ENCODE measurements at places on chromosomes 6 and 20.

DNA sequence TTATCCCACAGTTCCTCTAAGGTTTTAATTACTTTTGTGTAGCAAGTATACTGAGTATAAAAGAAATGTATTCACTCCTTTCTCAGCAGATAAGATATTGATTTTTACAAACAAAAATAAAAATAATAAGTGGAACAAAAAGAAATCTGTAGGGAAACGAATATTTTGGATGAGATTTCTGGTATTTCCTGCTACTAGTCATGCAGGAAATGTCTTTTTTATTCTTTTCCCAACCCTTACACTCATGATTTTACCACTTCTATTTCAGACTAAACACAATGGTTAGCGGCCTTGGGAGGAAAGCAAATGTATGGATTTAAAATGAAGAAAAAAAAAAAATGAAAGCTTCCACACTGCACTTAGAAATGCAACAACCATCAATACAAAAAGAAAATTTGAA lies 580.5 kb upstream of the MARCKS start:
- no peak for DNase-seq

DNA sequence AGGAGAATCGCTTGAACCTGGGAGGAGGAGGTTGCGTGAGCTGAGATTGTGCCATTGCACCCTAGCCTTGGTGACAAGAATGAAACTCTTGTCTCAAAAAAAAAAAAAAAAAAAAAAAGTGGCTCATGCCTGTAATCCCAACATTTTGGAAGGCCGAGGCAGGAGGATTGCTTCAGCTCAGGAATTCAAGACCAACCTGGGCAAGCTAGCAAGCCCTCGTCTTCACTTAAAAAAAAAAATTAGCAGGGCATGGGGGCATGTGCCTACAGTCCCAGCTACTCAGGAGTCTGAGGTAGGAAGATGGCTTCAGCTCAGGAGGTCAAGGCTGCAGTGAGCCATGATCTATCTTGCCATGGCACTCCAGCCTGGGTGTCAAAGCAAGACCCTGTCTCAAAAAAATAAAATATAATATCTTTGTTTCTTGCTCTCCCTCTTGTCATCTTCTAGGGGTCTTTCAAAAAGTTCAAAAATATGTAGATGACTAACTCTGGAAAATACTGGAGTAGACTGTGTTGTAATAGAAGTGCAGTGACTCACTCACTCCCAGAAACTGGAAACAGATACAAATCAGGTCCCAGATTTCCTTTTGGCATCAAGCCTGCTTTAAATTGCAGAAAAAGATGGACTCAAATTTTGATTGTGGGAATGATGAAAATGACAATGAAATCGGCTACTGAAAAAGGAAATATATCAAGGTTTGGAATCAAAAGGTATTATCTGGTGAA lies 2.8 kb upstream of the GINM1 start:
- DNase-seq = no peak

GRCh38 chr6:80457439-80457933 lies 351.0 kb downstream of the BCKDHB start:
- DNase-seq = no peak

DNA sequence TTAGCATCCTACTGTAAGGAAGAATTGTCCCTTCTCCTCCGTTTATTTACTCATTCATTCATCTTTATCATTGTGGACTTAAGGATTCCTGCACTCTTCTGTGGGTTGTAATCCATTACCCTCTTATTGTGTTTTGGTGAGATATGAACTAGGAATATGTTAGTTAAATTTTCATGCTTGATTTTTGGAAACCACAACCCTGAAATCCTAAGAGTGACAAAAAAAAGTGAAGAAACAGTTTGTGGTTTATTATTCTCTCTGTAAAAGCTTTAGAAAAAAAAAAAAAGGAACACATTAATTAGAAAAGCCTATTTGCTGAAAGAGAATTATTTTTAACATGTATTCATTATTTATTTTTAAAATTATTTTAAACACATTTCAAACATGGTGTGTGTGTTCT lies 36.7 kb upstream of the INSM1 start:
- DNase-seq = no peak

- no peak for DNase-seq
Measured at GRCh38 chr6:30188541-30188940, 24.7 kb downstream of the TRIM26 start.

DNA sequence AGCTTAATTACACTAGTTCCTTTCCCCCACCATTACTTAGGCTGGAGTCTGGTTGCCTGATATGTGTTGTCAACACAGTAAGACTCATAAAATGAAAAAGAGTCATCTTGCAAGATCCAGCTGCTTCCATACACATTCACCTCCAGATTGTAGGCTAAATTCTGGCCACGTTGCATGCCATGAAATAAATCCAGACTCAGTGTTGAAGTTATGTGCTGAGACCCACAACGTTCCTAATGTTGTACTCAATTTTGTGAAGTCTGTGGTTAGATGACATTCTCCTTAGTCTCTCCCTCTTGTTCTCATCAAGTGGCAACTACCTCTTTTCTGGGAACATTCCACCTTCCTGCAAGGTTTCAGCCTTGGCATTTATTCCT lies 212.3 kb downstream of the LMBRD1 start:
- DNase-seq = no peak

DNA sequence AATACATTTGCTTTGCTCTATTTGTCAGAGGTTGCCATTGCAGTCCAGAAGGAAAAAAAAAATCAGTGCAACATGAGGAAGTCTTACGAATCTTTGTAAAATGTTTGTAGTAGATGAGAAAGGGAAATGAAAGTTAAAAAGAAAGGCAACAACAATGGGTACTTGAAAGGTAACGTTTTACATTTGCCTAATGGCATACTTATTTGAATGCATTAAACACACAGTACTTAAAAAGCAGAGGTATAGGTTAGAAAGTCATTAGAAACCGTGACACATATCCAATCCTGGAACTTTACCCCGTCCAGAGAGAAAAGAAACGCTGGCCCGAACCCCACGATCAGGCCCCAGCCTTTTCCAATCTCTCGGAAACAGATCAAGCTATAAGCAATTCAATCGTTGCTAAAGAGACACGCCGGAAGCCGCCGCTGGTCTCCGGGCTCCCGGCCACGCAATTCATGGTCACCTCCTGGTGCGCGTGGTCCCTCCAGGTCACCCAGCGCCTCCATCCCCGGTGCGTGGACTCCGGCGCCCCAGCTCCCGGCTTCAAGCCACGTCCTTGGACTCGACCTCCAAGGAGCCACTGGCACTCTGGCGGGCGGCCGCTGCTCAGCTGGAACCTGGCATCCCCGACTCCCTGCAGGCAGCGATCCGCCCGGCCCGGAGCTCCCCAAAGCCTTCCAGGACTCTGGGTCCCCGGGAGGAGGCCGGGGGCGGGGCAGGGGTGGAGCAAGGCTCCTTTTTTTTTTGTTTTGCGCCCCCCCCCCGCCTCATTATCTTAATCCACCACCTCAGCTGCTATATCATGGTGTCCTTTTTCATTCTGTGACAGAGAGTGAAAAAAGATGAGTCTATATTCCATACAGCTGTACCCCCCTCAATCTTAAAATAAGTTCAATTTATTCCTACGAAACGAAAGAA lies at the start of gene SLC18B1:
Gene SLC18B1, minus strand, starts transcription at position 687 of the 918 bp plus-strand sequence. Its CDS starts 181 bp downstream, at position 506.
- peak; percentile 31 for DNase-seq

GRCh38 chr20:51375561-51375960 lies 167.0 kb downstream of the NFATC2 start:
- no peak for DNase-seq

DNA sequence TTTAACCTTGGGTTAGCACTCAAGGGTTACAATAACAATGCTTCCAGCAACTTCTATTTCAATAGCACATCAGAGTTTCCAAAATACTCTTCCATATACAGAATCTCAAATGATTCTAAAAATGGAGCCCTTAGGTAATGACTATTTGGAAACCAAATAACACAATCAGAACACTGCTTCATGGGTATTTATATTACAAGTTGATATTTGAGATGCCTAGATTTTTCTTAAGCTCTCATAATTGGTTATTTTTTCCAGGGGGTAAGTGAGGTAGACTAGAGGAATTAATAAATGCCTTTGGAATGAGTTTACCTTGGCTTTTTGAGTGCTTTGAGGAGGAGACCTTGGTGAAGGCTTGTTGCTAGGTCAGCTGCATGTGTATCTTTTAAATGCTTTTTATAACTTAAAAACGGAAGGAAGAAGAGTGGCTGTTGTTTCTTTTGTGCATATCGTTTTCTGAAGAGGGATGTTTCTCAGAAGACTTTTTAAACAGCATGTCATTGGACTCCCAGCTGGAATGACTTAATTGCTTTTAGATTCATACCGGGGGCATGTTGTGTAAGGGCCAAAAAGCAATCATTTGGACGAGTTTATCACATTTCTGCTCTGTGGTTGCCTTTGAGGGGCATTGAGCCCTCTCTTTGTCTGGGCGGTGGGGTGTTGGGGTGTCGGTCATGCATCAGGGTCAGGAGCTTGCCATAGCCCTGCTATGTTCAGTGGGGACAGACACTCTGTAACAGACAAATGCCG lies 186.0 kb downstream of the DTNBP1 start:
- no peak for DNase-seq

DNA sequence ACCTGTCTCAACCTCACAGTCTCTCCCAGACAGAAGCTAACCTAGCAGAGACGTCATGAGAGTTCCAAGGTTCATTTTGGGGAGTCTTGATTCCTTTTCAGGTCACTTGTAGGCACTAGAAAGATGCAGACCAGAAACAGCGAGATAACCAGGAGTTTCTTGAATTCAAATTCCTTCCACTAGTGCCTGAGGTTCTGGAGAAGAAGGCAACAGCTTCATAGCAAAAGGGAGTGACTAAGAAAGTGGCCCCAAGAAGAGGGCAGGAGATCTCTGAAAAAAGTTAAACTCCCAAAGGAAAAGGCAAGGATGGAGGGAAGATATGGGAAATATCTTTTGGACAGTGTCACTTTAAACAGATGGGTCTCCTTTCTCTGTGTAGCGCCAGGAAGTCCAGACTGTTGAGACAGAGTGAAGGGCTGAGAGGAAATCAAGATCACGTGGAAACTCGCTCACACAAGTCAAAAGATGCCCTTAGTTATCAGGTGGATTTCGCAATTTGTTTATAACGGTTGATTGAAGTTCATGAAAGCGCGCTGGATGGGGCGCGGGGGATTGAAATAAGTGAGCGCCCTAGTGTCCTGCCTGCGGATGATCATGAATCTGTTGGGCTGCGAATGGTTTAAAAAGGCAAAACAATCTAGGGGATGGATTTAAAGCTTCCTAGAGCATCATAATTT lies 4.8 kb upstream of the PRSS16 start:
- DNase-seq = no peak

GRCh38 chr6:41200296-41200900 lies 551 bp downstream of the TREML2 start:
- DNase-seq = no peak

GRCh38 chr20:12946789-12947188 lies 62.0 kb upstream of the SPTLC3 start:
- no peak for DNase-seq

DNA sequence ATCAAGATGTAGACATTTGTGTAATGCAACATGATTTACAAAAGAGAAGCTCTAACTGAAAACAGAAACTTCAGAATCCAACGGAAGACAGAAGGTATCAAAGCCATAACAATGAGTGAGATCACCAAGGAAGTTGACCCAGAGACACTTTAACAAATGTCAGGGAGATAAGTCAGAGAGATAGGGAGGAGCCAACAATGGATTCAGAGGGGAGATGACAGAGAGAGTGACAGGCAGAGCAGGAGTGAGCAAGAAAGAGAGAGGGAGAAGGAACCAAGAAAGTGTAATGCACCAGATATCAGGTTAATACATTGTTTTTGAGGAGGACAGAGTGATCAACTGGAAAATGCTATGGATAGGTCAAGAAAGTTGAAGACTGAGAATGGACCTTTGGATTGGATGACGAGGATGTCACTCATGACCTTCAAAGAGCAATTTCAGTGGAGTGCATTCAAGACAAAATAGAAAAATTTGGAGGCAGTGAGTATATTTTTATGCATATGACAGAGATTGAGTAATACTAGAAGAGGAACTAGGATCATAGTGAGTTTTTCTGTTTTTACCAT lies 86.6 kb downstream of the TRDN start:
- DNase-seq = no peak

- DNase-seq = no peak
Measured at GRCh38 chr6:82080767-82081166, 166.8 kb downstream of the IBTK start.

GRCh38 chr20:56893226-56893917 lies 264.3 kb downstream of the TFAP2C start:
- DNase-seq = no peak

DNA sequence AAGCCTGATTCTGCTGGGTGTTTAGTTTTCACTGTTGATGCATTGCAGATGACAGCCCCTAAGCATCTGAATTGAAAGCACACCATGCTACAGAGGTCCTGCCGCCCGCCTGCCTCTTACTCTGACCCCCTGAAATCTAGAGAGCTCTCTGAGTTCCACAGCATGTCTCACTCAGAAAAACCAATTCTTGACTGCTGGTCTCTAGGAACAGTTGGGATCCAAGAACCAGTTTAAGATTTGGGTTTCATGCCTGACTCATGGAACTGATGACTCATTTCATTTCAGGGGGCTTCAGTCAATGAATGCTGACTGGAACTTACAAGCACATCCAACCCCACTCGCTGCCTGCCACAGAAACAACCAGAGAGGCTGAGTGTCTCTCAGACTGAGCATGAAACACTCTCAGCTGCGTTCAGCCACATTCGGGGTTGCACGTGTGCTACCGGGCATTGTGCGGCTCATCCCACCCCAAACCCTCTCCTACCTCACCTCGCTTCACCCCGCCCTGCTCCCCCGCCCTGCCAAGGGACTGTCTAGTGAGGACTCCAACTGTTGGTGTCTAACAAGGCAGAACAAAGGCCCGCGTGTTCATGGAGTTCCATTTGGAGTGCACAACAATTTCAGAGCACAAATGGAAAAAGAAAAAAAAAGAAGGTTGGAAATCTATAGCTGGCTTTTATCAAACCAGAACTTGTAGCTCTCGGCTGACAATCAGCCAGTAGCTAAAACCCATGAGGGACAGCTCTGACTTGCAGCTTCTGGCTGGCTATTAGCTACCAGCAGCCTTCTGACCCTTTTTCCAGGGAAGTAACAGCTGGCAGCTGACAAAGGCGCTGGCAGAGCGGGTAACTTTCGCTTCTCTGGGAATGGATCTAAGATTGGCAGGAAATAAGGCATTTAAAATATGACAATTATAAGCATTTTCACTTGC lies 20.0 kb upstream of the TRAF3IP2 start:
- no peak for DNase-seq

DNA sequence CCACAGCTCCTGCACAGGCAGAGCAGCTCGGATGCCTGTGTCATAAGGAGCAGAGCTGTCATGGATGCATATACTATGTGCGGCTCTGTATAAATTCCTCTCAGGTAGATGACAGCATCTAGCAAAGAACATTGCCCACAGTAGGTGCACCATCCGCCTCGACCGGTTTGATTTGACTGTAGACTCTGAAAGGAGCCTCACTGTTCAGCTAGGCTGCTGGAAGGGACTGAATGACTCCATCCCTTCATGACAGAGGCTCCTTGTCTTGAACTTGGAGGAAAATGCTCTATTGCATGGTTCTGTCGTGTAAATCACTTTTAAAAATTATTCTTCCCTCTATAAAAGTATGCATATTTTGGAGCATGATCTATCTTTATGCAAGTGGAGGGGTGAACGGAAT lies 128.8 kb upstream of the QKI start:
- DNase-seq = no peak

- DNase-seq = no peak
Measured at GRCh38 chr6:73074175-73074574, 151.1 kb downstream of the KHDC1L start.

Measured in stimulated activated CD4-positive, alpha-beta T cell treated with anti-CD3 and anti-CD28 coated beads, TNF-alpha, amount 100 ng/mL, for 4 hours (primary cell).